Stimulated activated CD4-positive, alpha-beta T cell treated with anti-CD3 and anti-CD28 coated beads, TNF-alpha, amount 100 ng/mL, for 1 hour (primary cell): ENCODE measurements at places on chromosomes 1 and 21.

GRCh38 chr1:203478231-203478630 lies 2.6 kb downstream of the PRELP start:
- no peak for DNase-seq

DNA sequence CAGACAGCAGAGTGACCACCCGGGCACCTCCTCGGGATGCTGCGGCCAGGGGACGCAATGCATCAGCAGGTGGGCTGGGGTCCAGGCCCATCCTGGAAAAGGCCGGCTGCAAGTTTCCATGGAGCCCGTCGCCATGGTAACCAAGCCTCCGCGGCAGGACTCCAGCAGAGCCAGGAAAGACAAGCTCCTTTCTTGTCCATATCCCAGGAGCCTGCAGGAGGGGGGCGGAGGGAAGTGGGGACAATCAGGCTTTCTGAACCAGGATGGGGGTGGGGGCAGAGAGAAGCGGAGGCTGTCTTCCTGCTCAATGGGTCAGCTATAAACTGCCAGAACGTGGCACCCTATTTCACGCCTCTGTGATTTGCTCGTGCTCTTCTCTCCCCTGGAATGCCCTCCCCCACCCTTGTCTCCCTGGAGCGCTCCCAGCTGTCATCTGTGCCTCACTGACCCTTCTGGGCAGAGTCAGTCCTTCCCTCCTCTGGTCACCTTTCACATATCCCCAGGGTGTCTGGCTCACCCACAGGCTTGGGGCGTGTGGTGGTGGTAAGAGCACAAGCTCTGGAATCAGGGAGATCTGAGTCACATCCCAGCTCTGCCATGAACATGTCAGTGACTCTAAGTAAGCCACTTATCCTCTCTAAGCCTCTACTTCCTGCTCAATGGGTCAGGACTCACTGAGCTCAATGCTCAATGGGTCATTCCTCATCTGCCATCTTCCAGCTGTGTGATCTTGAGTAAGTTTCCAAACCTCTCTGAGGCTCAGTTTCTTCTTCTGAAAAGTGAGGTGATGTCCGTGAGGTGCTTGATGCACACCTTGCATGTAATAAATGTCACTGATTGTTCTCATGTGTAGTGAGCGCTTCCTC lies 58.9 kb upstream of the LAPTM5 start:
- no peak for DNase-seq

DNA sequence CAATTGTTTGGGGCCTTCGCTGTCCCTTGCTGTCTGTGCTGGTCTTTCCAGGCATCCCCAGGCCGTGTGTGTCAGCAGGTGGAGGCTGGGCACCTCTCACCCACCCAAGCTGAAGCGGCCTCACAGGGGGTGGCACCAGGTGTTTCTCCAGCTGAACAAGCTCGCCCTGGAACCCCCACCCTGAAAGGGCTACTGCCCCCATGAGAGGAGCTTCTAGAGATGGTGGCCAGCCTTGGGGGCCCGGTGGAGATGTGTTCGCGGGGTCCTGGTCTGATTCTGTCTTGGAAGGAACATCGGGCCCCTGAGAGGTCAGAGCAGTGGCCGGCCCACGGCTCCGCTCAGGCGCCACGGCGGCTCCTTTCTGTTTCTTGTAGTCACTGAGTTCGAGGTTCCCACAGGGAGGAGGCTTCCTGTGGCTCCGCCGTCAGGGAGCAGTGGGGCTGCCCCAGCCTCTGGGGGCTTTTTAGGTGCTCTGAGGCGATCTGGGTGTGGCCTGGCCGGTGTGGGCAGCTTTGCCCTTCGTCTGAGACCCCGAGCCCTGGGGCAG lies 46.9 kb downstream of the SKI start:
- no peak for DNase-seq

GRCh38 chr1:145878724-145879123 lies 6.9 kb downstream of the ANKRD35 start:
- no peak for DNase-seq

GRCh38 chr1:223788746-223789415 lies 56.9 kb downstream of the TP53BP2 start:
- no peak for DNase-seq

DNA sequence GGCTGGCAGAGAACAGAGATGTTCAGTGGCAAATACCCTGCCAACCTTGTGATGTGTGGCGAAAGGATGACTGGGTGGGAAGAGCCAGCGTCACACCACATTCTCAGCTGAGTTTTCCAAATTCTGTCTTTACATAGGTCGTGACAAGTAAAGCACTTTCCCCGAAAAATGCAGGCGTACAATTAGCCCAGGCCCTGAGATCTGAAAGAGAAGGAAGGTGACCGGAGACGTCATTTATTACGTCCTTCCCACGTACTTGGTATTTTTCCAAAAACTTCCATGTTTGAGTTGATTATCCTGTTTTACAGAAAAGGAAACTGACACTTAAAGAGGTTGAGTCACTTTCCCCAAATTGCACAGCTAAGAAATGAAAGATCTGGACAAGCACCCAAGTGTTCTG lies 413.3 kb downstream of the PRDM2 start:
- no peak for DNase-seq

GRCh38 chr1:198519639-198520501 lies 20.6 kb downstream of the ATP6V1G3 start:
- no peak for DNase-seq

- DNase-seq = no peak
Measured at GRCh38 chr1:224133741-224134299, 19.9 kb downstream of the FBXO28 start.

DNA sequence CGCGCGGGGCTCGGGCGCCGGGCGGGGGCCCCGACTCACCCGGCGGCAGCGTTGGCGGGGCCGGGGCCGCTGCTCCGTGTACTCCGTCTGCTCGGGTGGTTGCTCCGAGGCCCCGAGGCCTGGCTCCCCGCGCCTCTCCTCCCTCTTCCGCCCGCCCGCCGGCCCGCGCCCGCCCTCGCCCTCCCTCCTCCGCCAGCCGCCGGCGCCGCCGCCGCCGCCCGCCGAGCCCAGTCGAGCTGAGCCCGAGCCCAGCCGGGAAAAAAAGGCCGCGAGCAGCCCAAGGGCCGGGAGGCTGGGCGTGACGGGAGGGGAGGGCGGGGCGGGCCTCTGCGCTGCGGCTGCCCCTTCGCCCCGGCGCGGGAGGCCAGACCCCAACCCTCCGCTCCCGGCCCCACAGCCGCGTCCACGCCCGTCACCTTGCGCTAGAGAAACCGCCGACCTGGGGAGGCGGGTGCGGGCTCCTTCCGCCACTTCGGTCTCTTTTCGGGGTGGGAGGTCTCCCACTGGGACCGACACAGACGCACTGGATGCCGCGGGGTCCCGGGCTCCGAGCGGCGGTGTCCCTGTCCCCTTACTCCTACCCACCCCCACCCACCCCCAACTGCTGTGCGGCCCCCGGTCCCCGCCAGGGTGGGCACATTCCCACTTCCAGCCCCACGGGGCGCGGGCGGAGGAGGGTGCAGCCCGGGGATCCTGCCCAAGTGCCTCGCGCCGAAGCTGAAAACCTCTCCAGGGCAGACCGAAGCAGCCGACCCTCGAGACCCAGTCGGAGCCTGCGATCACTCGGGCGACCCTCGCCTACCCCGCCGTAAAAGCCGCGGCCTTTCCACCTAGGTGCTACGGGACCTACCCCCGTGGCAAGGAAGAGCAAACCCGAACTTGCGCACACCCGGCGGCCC lies at the start of gene CERS2:
CERS2 (minus strand) TSS at position 256 of the 899 bp plus-strand sequence. CDS start 5,745 bp downstream, outside the sequence.
- peak; percentile 64 for DNase-seq

DNA sequence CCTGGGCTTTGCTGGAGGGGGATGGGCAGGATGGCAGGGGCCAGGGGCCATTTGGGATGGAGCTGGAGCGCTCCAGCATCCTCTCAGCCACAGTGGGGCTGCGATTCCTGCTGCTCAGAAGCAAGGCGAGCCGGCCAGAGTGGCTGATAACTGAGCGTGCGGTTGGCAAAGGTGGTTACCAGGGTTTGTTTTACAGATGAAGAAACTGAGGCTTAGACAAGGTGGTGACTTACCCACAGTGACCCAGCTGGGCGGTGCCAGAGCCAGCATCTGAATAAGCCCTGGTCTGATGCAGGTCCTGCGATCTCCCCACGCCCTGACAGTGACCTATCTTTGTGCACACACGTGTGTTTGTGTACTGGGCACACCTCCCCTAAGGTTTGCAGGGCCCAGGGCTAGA lies 5.9 kb upstream of the PRXL2B start:
- no peak for DNase-seq

DNA sequence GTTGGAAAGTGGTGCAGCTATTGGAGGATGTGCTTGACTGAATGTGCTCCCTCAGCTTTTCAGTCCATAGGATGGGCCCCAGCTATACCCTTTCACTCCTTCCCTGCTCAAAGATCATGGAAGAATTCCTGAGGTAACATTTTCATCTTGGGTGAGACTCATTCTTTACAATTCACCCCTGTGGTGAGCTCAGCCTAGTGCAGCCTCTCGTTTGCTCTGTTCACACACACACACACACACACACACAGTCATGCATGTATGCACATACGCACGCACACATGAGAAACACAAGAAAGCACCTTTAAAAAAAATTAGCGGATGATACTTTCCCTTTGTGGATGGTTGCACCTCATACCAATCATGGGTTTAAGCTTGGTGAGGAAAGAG lies 25.8 kb downstream of the CCN1 start:
- DNase-seq = no peak

GRCh38 chr1:39413902-39414528 lies 77.4 kb upstream of the BMP8A start:
- no peak for DNase-seq

GRCh38 chr1:21384620-21385019 lies 55.3 kb upstream of the NBPF3 start:
- no peak for DNase-seq

- no peak for DNase-seq
Measured at GRCh38 chr21:14116080-14116481, 94.7 kb downstream of the LIPI start.

DNA sequence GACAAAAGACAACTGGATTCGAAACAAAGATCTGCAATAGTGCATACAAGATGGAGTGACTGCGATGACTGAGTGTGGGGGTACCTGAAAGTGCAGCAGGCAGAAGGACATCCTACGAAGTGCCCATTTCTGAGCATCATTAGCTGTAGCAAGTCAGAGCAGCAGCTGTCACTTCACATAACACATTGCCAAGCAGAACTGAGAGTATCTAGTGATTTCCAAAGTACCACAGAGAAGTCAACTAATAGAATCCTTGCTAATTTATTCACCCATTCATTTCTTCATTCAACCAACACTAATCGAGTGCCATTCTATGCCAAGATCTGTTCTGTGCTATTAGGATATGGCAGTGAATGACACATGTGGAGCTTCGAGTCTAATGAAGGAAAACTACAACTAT lies 31.6 kb upstream of the CAMSAP2 start:
- no peak for DNase-seq

DNA sequence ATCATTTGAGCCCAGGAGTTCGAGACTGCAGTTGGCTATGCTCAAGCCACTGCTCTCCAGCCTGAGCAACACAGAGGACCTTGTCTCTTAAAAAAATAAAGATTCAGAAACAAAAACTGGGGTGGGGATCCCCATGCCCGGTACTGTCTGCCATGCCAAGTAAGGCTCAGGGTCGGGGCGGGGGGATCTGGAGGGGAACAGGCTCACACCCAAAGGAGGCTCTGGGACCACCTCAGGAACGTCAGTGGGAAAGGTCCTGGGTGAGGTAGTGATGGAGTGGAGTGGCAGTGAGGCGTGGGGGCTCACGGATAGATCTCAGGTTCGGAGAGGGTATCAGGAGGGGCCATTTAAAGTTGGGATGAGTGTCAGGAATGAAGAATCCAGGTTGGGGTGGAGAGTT lies 765 bp upstream of the S100A4 start:
- DNase-seq = no peak

DNA sequence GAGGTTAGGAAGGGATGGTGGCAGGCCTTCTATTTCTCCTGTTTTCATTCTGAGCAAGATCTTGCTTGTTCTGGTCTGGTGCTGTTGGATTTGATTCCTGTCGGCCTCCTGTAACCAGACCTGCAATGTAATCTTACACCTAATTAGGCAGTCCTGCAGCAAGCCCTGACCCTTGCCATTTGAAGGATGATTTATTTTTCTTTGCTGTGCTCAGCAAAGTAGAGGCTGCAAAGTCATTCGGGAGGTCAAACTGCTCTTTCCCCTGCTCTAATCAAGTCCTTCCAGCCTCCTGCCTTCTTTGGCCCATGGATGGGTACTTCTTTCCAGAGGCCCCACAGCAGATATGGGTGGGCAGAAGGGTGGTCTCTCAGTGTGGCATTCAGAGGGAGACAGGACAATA lies 417.7 kb upstream of the USP24 start:
- DNase-seq = no peak

GRCh38 chr1:103948526-103948925 lies 198.8 kb downstream of the AMY1C start:
- DNase-seq = no peak

GRCh38 chr1:116764906-116765862 lies 11.0 kb downstream of the CD2 start:
- DNase-seq = no peak

GRCh38 chr1:24929398-24930259 lies 447 bp downstream of the RUNX3 start:
- no peak for DNase-seq

DNA sequence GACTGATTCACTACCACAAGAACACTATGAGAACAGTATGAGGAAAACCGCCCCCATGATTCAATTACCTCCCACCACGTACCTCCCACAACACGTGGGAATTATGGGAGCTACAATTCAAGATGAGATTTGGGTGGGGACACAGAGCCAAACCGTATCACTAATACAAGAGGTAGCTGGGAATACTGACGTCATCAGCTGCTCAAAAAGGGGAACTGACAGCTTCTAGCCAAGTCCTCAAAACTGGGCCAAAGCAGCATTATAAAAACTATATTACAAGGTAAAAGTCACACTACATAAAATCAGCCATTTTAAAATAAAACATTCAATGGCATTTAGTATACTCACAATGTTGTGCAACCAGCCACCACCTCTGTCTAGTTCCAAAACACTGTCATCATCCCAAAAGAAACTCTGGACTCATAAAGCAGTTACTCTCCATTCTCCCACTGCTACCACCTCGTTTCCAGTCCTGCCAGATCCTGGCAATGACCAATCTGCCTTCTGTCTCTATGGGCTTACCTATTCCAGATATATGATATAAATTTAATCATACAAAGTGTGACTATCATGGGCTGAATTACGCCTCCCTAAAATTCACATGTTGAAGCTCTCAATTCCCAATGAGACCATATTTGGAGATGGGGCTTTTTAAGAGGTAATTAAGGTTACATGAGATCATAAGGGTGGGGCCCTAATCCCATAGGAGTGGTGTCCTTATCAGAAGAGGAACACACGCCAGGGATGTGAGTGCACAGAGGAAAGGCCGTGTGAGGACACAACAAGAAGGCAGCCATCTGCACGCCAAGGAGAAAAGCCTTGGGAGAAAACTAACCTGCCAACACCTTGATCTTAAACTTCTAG lies 192.1 kb downstream of the SETD4 start:
- DNase-seq = no peak
